ENCODE measurements at places on chromosomes 11 and 22.

GRCh38 chr11:75400146-75400865, 988 bp downstream of the RPS3 start:
- no peak for DNase-seq

- no peak for DNase-seq
Measured at GRCh38 chr11:75632450-75632849, 36.4 kb downstream of the MAP6 start.

GRCh38 chr11:80520507-80520887, 1079.7 kb upstream of the TENM4 start:
- no peak for DNase-seq

GRCh38 chr22:27206374-27207133, 549.2 kb downstream of the MIAT start:
- DNase-seq = no peak

GRCh38 chr11:35615921-35616900, 2.0 kb upstream of the FJX1 start:
- DNase-seq = peak; percentile 7

DNA sequence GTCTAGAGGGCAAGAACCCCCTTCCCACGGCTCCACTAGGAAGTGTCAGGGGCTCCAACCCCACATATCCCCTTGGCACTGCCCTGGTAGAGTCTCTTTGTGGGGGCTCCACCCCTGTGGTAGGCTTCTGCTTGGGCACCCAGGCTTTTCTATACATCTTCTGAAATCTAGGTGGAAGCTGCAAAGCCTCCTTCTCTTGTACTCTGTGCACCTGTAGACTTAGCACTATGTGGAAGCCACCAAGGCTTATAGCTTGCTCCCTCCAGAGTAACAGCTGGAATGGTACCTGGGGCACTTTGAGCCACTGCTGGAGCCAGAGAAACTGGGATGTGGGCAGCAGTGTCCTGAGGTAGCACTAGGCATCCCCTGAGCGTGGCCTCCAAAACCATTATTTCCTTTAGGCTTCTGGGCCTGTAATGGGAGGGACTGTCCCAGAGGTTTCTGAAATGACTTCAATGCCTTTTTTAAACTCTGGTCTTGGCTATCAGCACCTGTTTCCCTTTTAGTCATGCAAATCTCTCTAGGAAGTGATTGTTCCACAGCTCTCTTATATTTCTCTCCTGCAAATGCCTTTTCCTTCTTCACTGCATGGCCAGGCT, 68.4 kb downstream of the TRAF6 start:
- no peak for DNase-seq

DNA sequence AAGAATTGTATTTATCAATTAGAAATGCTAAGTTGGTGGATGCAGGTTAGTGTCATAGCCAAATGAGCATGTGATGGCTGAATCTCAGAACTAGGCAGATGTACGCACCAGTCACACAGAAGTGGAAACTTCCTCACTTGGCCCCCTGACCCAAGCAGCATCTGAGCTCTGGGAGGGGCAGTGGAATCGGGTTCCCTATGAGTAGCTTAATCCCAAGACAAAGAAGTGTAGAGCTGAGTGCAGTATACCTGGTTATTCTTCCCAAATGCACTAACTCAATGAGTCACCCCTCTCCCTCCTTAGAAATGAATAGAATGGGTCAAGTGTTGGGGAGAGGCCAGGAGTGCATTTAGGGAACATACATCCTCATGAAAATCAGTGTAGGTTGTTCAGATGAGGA, 224.6 kb downstream of the FAT3 start:
- DNase-seq = no peak

DNA sequence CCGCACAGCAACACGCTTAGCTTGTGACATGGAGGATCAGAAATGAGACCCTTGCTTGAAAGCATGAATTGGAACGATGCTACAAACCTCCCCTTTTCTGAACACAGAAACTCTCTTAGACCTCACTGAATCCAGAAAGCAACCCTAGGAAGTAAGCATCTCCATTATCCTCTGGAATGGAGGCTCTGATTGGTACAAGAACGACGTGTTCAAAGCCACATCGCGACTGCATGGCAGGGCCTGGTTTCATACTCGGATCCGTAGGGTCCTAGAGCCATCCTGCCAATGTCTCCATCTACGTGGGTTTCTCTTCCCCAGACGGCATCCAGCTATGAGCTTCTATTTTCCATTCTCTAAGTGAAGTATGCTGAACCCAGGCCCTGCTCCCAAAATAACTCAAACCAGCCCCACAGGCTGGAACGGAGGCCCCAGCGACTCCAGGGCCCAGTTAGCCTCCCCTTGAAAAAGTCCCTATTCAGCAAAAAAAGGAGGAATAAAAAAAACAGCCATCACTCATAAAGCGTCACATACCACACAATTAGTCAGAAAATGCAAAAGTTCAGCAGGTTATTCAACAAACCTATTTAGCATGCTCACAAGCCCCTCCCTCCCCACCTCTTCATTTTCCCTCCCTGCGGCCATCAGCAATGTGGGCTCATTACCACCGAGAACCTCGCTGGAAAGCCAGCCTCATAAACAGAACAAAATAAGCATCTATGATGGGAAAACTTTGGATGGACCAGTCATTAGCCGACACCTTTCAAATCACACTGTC, 7.1 kb upstream of the MN1 start:
- no peak for DNase-seq

GRCh38 chr11:2096011-2096918, 42.9 kb downstream of the IGF2 start:
- DNase-seq = no peak

GRCh38 chr11:107665018-107665417, 46.8 kb downstream of the SLN start:
- no peak for DNase-seq

- no peak for DNase-seq
Measured at GRCh38 chr22:32839831-32840584, 38.5 kb downstream of the TIMP3 start.

GRCh38 chr11:58773337-58773736, 41.6 kb upstream of the GLYAT start:
- DNase-seq = no peak

DNA sequence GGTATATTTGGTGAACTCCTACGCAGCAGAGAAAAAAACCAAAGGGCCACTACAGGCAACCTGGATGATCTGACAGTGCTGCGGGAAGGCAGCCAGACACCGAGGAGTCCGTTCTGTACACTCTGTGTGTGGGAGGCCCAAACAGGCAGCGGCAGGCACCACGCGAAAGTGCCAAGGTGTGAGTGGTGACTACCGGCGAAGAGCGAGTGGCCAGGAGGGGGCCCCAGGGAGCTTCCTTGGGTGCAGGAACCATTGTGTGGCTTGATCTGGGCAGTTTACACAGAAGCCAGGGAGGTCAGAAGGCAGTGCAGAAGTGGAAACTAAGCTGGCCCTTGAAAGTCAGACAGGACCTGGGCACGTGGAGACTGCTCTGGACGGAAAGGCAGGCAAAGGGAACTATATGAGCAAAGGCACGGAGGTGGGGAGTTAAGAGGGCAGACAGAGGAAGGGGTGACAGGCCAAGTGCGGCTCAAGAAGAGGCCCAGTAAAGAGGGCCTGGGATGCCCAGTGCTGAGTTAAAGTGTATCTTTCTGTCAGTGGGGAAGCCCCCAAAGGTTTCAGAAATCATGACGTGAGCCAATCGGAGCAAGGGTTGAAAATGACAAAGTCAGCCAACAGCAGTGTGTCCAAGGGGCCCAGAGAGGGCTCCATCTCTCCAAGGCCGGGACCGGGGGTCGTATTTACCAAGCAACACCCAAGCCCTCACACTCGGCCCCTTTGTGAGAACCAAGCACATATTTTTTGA, 10.6 kb downstream of the TMEM184B start:
- no peak for DNase-seq

- DNase-seq = no peak
Measured at GRCh38 chr11:120420572-120420971, 84.4 kb downstream of the ARHGEF12 start.

DNA sequence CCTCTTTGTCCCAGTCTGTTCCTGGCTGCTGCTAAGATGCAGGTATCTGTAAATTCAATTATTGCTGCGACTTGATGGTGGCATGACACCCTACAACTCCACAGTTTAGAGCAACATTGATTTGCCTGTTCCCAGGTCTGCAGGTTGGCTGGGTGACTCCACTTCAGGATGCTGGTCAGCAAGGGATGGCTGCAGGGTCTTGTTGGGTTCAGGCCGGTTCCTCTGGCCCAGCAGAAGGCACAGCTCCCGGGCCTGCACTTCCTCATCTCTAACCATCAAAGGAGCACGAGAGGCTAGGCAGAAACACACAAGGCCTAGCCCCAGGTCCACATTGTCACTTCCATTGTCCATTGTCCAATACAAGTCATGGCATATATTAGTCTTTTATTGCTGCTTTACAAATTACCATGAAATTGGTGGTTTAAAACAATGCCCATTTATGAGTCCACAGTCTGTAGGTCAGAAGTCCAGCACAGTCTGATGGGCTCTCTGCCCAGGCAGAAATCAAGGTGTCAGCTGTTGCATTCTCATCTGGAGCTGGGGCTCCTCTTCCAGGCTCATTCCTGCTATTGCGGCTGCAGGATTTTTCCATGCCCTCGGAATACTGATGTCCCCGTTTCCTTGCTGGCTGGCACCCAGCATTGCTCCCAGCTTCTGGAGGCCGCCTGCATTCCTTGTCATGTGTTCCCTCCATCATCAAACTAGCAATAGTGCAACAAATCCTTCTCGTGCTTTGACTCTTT, 96.6 kb upstream of the LMO1 start:
- DNase-seq = no peak

GRCh38 chr11:107203656-107204055, 185.4 kb upstream of the GUCY1A2 start:
- DNase-seq = no peak

GRCh38 chr22:37202001-37202555, 10.2 kb downstream of the SSTR3 start:
- DNase-seq = no peak

DNA sequence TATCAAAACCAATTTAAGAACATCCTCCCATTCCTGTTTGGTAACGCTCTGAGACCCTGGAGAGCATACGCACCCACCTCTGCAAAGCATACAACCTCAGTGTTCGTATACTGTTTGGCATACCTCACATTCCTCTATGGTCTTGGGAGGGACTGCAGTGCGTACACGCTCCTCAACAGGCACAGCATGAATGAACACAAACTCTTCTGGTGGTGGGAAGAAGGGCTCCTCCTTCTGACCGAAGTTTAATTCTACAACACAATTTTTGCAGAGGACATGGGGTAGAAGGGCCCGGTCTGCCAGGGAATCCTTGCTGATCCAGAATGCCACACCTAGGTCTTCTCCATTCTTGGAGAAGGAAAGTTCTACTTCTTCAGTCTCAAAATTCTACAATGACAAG, 5.3 kb downstream of the HNRNPUL2 start:
- no peak for DNase-seq

- no peak for DNase-seq
Measured at GRCh38 chr11:27496461-27496860, 10.1 kb downstream of the LIN7C start.
